ENCODE measurements at places on chromosomes 1 and 21.

DNA sequence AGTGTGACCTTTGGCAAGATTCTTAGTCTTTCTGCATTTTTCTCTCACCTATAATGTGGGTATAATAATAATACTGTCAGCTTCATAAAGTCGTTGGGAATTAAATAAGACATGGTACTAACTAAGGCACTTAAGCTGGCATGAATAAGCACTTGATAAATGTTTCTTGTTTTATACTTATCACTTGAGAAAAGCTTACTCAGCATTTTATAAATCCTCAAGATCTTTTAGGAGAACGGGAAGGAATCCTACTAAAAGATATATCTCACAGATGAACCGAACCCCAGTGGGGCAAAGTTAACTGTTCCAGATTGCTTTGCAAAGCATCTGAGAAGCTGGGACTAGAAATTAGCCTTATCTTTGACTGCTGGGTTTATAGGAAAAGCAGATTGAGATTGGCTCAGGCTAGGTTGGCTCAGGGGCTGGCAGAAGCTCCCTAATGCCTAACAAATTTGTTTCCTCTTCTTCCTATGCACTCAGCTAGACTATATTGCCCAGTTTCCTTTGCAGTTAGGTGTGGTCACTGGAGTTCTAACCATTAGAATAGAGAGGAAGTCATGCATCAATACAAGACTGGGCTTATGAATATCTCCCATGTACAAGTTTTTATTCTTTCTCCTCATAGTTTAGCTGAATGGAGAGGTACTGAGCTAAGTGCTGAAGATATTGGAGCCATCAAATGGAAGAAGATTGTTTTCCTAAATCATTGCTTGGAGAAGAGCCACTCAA, 110.3 kb downstream of the TBX15 start:
- DNase-seq: no peak

GRCh38 chr1:114723457-114723856, 6.9 kb upstream of the NRAS start:
- no peak for DNase-seq

DNA sequence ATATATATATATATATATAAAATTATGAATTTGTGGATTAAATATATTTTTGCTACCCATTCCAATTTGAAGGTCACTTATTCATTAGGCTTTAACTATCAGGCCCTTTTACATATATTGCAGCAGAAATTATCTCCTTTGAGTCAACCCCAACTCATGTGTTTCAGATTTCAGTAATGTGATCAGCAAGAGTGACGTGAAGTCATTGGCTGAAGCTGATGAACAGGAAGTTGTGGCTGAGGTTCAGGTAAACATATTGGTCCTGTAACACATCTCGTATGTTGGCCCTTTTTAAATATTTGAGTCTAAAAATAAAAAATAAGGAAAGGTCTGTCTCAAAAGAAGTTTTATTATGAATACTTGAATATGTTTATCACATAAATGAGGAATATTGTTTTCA, 8.5 kb downstream of the VPS45 start:
- no peak for DNase-seq

DNA sequence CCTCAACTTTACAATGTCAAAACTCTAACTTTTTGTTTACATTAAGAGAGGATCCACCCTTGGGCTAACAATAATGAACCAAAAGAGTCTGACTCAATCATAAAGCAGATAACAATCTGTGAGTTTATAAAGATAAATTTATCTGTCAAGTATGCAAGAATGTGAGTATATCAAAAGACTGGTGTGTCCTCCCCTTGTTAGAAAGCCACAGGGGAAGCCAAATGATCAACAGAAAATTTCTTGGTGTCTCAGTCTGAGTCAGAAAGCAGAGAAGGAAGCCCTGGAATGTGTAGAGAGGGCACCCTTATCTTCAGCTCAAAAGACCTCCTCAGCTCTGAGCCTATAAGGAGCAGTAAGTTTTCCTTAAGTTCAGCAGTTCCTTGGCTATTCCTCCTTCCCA, 13.9 kb upstream of the PDIK1L start:
- DNase-seq: no peak

DNA sequence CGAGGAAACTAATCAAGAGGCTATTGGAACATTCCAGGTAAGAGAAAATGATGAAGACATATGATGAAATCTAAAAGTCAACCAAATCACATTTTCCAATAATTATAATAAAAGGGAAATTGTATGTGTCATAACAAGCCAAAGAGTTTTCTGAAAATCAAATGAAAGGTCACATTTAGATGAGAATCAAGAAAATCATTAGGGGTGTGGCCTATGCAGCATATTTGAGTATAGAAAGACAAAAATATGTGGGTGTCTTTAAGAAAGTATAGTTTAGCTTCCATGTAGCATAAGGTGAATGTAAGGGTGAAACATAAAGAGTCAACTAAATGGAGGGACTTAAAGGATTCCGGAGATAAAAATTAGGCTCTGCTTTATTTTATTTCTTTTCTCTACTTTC, 9.2 kb upstream of the RNPC3 start:
- DNase-seq: no peak

DNA sequence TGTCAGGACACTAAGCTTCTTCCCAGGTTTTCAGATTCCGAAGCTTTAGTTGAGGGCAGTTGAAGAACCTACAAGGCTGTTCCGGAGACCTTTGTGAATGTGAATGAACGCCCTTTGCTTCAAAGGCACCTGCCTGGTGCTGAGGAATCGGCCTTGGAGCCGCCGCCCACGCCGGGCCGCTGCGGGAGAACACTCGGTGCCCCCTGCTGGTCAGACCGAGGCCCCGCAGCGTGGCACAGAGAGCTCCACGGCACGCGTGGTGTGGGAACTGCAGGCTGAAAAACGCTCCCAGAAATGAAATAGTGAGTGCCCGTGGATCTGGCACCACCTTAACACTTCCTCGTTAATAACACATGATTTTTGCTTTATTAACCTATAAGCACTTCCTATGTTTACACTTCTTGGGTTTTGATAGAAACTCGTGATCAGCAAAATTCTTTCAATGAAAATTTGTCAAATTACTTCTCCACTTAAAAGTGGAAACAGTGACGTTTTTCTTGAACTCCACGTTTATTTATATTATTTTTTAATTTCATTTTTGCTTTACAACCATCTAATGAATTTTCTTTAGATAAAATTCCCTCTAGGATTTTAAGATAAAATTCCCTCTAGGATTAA, 460.6 kb downstream of the DSCAM start:
- no peak for DNase-seq

Data from T-helper 17 cell (primary cell).